Activated CD8-positive, alpha-beta memory T cell treated with anti-CD3 and anti-CD28 coated beads, Interleukin-2, amount 50 U/mL, for 4 hours (primary cell): ENCODE measurements at places on chromosomes 1 and 21.

DNA sequence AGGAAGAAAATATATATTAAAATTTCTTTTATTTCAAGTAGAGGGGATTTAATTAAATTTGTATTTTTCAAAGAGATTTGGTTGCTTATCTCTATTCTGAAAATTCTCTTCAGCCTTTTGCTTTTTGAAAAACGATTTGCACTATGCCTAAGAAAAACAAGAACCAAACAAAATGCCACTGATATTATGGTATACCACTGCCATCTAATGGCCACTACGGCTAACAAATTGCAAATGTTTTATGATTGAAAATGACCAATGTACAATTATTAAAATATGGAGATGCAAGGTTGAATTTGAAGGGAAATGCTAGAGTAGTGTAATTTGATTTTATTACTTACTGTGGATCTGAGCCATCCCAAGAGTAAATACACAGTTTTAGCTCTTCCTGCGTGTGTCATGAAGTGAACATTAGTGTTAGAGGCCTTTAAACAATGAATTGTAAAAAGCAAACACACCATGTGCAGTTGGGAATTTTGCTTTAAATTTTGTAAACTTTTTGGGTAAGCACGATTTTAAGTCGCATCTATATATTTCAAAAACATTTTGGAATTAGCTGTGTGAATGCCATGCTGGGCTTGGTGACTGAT lies 137.4 kb upstream of the USP25 start:
- DNase-seq: no peak

DNA sequence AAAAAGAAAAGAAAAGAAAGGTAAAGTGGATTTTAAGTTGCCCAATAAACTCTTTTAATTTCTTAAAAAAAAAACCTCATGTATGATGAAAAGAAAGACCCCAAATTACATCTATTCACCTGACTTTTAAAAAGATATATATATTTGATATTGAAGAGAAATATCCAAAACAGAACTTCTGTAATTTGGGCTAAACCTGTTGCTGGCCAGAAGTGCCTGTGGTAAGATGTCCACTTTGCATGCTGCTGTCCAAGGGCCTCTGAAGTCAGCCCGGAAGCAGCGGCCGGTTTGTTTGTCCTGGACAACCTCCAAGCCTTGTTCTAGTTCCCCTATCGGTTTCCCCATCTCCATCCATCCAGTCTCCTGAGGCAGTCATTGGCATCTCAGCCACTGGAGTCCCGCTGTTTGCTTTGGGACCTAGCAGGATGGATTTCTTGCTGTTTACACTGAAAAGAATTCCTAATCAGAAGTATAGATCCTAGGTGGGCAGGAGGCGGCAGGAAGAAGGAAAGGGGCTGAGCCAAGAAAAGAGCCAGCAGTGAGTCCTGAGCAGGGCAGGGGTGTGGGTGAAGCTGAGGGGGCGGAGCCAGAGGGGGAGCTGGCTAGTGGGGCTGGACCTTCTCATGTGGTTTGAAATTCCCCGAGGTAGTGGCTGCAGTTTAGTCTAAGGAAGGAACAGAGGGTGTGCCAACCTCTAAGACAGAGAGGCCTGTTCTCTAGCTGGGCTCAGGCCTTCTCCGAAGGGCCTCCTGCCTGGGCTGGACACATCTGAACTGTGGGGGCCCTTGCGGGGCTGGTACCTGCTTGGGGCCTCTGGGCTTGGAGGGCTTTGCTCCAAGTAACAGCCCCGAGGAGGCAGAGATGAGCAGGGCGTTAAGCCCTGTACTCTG lies 3.3 kb downstream of the NCMAP start:
- DNase-seq: no peak

DNA sequence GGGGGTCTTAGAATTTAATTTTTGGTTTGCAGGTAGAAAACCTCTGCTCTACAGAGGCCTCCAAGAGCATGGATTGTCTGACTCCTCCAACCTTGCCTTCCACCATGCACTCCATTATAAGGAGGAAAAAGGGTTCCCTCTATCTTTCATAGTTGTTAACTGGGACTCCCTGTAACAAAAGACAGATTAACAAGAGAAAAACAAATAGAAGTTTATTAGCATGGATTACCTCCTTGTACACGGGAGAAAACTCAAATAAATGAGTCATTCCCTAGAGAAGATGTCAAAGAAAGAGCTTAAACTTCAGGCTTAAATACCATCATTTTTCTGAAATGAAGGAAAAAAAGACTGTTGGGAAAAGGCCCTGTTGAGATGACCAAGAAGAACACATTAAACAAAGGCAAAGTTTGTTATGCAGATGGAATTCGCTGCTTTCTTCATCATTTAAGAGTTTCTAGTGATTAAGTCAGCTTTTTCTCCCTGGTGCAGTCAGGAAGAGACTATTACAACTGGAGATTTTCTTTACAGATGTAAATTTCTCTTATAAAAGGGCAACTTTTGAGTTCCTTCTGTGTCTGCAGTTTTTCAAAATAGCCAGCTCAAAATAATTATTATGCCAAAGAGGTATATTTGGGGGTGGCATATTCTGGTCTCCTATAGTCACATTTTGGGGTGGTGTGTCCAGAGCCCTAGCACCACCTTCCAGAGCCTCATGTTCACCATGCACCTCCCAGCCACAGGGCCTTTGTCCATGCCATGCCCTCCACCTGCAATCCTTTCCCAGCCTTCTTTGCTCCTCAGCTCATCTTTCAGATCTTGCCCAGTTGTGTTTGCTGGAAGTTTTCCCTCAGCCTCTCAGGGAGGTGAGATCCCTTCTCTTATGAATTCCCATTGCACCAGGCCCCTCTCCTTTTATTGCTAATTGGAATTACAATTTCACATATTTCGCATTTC lies 63.1 kb upstream of the KLHDC7A start:
- no peak for DNase-seq

DNA sequence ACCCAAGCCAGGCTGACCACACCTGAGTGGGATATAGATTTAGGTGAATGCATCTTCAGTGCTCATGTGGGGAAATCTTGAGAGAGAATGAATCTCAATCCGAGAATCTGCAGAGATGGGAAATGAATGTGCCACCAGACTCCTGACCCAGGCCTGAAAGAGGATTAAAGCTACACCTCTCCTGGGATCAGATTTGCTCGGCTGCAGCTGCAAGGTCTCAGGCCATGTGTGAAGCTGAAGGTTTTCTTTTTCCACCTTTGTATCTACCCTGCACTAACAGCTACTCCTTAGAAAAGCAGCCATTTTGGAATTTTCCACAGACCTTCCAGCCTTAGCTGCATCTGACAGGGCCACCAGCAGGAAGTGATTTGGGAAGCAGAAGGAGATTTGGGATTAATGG lies 18.3 kb downstream of the GPR3 start:
- no peak for DNase-seq

DNA sequence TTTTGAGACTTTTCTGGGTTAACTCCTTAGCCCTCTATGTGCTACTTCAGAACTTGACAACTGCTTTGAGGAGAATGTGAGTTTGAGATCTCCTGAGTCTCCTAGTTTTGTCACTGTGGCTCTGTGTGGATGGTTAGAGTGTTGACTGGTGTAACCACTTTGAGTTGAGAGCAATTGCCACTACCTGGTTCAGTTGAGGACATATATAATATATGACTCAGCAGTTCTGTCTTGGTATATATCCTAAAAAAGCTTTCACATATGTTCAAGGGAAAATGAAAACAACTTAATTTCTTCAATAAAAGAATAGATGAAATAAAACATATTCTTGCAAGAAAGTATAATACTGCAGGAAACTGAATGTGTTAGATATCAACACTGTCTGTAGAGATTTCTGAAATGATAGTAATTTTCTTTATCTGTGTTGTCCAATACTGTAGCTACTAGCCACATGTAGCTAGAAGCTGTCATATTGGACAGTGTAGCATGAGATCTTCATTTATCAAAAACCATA lies 96.7 kb upstream of the QSOX1 start:
- DNase-seq: no peak

DNA sequence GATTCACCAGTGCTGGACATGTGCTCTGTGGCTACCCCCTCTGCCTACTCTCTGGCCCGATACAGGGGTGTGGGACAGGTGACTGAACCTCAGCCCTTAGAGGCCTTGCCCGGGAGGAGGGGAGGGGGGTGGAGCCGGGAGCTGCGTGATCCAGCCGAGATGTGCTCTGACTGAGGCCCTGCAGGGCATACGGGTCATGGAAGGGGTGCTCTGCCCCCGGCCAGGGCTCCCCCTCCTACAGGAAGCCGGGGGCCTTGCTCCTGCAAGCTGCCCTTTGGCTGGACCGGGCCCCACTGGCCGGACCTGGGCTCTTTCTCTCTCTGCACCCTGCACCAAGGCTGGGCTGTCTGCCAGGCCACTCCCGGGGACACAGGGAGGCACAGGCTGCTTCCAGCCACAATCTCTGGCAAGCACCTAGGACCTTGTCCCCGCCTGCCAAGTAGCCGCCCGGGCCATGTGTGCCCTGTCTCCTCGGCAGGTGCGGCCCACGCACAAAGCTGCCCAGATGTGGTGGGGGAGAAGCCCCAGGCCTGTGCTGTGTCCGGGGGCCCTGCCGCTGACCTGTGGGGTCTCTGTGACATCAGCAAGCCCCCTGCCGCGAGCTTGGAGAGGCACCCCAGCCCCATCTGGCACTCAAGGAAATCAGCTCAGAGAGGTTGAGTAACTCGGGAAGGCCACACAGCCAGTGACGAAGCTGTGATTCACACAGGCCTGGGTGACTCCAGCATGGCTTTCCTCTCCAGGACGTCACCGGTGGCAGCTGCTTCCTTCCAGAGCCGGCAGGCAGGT lies 1.5 kb downstream of the SCNN1D start:
- DNase-seq: no peak
